CD4-positive, alpha-beta T cell treated with Interleukin-12 subunit alpha and Interleukin-12 subunit beta, for 1 hour (primary cell): ENCODE measurements at places on chromosomes 3 and 15.

GRCh38 chr3:14371573-14372474 is 30.6 kb upstream of the SLC6A6 start:
- DNase-seq = no peak

GRCh38 chr3:16467393-16467792 is 46.1 kb downstream of the RFTN1 start:
- peak; percentile 45 for DNase-seq

DNA sequence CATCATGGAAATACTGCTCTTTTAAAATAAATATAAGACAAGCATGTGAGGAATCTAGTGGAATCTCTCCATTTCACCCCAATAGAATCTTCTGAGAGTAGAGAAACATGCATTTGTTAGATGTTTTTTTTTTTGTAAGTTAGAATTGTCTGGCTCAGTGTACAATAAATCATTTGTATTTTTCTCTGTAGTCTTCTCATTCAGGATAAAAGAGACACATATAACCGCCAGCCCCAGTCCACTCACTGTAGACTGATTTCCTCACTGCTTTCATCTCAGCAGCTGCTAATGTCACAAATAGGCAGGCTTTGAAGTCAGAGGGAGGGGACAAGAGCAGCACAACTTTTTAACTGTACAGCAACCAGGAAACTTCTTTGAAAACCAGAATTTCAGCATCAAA is 140.2 kb upstream of the RBMS3 start:
- DNase-seq = no peak

- DNase-seq = no peak
These were observed 21.6 kb downstream of the UACA start for GRCh38 chr15:70741677-70742293.

GRCh38 chr3:354432-354831 is 157.9 kb downstream of the CHL1 start:
- DNase-seq = peak; percentile 15

DNA sequence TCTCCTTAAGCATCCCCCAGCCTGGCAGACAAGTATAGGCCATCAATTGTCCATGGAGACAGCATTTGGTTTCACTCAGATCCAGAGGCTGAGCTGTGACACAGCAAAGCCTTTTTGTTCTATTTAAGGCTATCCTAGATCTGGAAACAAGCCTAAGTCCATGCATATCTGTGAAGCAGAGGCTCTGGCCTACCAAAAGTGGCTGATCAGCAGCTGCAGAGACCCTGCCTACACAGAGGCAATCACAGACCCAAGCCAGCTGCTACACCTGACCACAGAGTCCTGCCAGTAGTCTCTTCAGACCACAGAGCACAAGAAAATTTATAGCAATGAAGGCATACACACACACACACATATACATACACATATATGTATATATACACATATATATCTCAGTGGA is 501.7 kb upstream of the ARPP21 start:
- DNase-seq = no peak

- DNase-seq = no peak
These were observed 210.9 kb upstream of the KCNMB2 start for GRCh38 chr3:178325330-178325729.

- no peak for DNase-seq
These were observed 132.0 kb downstream of the ARNT2 start for GRCh38 chr15:80536231-80536630.

- DNase-seq = no peak
These were observed 36.3 kb downstream of the MESD start for GRCh38 chr15:80953001-80953952.

DNA sequence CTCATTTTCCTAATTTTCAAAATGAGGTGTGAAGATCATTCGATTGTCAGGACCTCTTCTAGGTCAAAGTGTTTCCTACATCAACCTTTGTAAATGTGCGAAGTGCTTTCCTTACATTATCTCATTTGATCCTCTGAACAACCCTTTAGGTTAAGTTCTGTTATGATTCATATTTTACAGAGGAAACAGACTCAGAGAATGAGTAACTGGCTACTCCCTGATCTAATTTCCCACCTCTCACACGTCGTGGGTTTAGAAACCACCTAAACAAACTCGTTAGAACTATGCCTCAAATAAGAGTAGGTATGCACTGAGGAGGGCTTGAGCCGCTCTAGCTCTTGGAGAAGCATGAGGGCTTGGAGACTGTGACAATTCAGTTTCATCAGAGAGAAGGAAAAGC is 148.6 kb downstream of the CD47 start:
- no peak for DNase-seq

DNA sequence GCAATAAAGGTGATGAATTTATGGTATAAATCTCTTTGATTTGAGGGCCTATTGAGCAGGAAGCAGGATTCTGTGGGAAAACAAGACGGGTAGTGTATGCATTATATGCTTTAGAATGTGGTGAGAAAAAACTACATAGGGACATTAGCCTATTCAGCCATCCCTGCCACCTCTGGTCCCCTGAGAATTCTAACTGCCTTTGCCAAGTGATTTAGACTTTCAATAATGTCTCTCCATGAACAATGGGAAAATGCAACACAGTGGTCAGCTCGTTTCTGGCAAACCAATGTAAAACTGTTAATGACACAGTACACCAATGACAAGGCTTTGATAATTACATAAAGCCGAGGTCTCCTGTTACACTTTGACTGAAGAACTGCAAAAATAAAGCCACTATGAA is 314.7 kb upstream of the CNTN4 start:
- no peak for DNase-seq

DNA sequence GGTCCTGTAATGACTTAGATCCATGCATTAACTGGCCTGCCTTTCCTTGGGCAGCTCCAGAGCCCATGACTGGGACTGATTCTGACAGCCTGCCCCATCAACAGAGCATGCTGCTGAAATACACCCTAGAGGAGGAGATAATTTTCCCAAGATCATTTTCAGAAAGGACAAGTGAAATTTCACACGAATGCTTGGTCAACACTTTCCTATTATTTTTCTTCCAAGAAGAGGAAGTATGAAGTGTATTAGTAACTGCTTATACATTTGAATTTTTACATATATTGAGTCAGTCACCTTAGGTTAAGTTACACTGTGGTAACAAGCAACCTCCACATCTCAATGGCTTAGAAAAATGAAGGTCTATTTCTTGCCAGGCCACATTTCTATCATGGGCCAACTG is 9.7 kb upstream of the NMNAT3 start:
- DNase-seq = no peak

DNA sequence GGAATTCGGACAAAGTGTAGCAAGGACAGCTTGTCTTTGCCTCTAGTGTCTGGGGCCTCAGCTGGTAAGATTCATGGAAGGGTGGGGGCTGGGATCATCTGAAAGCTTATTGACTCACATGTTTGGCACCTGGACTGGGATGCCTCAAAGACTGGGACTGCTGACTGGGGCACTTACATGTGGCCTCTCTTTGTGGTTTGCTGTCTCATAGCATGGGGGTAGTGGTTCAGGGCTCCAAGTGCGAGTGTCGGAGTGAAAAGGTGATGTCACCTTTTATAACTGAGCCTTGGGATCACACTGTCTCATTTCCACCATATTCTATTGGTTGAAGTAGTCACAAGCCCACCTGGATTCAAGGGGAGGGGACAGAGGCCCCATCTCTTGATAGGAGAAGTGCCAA is 6.8 kb downstream of the MFSD1 start:
- DNase-seq = no peak

DNA sequence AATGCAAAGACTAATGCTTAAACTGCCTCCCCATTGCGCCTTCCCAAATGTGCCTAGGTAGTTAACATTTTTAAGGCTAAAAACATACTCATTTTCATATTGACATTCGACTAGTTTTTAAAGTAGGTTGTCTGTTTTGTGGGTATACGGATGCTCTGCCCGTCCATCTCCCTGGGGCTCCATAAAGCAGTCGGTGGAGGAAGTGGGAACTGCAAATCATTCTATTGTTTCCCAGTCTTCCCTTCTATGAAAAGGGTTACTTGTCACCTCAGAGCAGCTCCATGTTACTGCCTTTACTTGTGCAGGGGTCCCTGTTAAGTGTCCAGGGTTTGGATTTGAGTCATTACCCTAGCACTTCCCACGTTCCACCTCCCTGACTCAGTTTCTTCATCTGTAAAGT is 10.9 kb downstream of the CHCHD6 start:
- DNase-seq = no peak

DNA sequence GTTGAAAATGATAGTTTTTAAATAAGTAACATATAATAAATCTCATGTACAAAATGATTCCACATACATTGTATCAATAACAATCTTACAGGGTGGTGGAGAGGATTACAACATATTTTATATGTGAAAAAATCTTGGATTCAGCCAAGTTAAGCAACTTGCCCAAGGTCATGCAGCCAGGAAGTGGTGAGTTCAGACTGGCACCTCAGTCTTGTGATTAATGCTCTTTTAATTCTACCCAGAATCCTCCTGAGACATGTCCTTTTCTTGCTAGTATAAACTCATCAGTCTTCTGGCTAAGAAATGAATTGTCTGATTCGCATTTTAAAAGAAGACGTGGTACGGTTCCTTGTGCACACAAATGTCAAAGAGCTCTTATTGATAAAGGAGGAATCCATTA is 4.5 kb upstream of the MYRIP start:
- no peak for DNase-seq

DNA sequence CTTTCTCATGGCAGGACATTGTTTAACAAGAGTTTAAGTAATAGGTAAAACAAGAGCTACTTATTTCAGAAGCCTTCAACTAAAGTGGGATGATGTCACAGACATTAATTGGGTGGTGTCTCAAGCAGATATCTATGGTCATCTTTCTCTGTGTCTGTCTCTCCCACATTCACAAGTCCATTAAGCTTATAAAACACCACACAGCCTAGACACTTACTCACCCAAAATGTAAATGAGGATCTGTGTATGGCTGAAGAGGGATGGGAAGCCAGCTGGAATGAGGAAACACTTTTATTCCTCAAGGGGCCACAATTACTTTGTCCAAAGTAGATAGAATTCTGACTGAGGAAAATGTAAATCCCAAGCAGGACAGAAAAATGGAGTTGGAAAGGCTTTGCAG is 183.8 kb downstream of the THRB start:
- DNase-seq = no peak

DNA sequence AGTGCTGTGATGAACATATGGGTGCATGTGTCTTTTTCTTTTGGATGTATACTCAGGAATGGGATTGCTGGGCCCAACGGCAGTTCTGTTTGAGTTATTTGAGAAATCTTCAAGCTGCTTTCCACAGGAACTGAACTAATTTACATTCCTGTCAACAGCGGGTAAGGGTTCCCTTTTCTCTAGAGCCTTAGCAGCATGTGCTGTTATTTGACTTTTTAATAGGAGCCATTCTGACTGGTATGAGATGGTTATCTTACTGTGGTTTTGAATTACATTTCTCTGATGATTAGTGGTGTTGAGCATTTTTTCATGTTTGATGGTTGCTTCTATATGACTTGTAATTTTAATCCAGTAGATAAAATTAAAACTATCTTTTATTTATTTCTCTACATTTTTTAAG is 1168.6 kb upstream of the ALCAM start:
- no peak for DNase-seq

- no peak for DNase-seq
These were observed 214.4 kb upstream of the SOX2 start for GRCh38 chr3:181497358-181497757.

GRCh38 chr3:131053043-131053859 is 26.6 kb downstream of the NEK11 start:
- no peak for DNase-seq

DNA sequence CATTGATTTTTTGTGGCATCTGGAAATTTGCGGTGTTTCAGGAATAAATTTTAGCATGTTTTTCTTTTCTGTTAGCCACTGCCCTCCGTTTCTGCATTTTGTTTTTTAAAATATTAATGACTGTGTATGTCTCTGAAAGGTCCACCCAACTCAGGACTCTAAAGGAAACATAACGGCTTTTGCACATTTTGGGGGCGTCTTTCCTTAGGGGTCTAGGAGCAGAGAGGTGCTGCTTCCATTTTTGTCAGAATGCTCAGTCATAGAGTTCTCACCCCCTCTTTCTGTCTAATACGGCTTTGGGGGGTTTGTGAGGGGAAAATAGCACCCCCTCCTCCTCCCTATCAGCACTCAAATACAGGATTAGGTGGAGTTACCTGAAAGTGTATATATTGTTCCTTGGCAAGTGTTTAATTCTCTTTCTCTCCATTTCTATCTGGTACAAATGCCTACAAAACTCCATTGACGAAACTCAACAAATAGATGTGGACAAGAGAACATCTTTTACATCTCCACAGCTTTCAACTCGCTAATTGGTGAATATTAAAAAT is 219.4 kb downstream of the MEIS2 start:
- DNase-seq = no peak

GRCh38 chr3:18825665-18826064 is 322.6 kb upstream of the KCNH8 start:
- no peak for DNase-seq

DNA sequence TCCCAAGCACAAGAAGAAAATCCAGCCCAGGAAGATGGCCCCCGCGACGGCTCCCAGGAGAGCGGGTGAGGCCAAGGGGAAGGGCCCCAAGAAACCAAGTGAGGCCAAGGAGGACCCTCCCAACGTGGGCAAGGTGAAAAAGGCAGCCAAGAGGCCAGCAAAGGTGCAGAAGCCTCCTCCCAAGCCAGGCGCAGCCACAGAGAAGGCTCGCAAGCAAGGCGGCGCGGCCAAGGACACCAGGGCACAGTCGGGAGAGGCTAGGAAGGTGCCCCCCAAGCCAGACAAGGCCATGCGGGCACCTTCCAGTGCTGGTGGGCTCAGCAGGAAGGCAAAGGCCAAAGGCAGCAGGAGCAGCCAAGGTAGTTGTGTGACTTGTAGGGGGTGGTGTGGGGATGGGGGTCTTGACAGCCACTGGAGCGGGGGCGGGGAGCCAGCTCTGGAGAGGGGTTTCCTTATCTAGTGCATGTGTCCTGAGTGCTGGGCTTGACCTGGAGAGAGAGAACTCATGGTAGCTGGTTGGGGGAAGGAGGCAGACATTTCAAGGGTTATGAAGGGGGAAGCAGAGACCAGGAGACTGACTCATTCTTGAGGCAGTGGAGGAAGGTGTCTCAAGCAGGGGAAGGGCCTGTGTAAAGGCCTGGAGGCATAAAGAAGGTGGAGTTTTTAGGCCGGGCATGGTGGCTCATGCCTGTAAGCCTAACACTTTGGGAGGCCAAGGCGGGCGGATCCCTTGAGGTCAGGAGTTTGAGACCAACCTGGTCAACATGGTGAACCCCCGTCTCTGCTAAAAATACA is 6.2 kb downstream of the H1-8 start:
- no peak for DNase-seq

DNA sequence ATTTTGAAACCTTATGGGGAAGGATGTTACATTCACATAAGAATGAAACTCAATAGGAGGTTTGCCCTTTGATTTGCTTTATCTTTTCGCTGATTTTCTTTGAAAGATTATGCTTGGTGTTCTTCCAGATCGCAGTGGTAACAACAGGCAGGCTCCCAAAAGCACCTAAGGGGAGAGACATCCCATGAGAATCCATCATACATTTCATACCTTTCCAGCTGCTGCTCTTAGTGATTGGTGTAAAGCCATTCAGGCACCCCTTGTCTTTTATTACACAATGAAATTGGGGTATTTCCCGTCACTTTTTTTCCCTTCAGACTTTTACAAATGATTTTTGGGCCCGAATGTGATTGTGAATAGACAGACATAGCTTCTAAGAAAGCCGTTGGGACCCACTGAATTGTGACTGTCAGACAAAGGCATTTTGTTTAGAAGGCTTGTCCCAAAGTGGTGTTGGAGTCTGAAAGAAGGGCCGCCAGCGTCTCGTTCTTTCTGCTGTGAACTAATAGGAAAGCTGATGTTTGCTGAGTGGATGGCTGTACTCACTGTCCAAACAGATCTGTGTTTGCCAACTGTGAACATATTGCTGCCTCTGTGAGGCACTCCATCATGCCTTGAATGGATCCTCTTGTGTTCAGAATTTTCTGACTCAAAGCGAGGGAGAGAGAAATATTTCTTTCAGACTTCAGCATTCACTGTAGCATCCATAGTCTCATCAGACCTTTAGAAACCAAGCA is 164.3 kb downstream of the FNDC3B start:
- no peak for DNase-seq
